ENCODE measurements at places on chromosomes 5 and 9.

DNA sequence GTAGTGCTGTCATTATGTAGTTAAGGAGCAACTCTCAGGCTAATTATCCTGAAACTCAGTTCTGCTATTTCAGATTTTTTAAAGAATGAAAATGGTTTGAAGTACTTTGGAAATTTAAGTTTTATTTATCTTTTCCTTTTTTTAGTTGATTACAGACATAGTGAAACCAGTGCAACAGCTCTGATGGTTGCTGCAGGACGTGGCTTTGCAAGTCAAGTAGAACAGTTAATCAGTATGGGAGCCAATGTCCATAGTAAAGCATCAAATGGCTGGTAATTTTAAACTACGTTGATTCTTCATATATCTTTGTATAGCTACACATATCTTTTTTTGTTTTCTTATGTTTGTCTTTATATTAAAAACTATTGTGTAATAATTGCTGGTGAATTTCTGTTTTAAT, 34.9 kb downstream of the YTHDC2 start:
- DNase-seq = no peak

- DNase-seq = no peak
These were observed 59.3 kb downstream of the PAX5 start for GRCh38 chr9:36974731-36975130.

GRCh38 chr5:23169660-23170416, 316.7 kb upstream of the CDH12 start:
- no peak for DNase-seq

- no peak for DNase-seq
These were observed 151.3 kb upstream of the IRX2 start for GRCh38 chr5:2902742-2903297.

- no peak for DNase-seq
These were observed at the start of gene LHFPL2 for GRCh38 chr5:78648359-78649210. Gene LHFPL2 (minus strand): TSS chr5:78648772. CDS start chr5:78510213, 138,559 bp downstream.

GRCh38 chr9:107653263-107653821, 163.8 kb upstream of the KLF4 start:
- DNase-seq = no peak

DNA sequence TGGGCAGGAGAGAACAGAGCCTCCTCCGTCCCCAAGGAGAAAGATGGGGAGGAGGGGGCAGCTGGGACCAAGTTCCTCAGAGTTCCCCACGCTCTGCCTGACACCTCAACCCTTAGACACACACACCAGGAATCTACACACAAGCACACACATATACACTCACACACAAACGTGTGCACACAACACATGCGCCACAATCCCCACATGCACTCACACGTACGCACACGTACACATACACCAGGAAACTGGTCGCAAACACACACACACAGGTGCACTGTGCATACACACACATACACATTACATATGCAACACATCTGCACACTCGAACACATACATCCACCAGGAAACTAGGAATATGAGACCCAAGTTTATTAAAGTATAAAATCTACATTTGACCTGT, 50.4 kb downstream of the ROR2 start:
- no peak for DNase-seq

DNA sequence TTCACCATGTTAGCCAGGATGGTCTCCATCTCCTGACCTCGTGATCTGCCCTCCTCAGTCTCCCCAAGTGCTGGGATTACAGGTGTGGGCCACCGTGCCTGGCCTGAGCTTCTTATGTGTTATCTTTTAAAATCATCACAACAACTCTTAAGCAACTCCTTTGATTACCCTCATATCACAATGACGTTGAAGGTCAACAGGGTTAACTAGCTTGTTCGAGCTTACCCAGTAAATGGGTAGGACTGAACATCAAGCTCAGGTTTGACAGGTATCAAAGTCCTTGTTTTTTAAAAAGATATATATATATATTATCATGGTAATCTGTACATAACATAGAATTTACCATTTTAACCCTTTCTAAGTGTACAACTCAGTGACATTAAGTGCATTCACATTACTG, 3.1 kb downstream of the GRXCR2 start:
- no peak for DNase-seq

GRCh38 chr9:26477963-26478362, 414.6 kb downstream of the CAAP1 start:
- DNase-seq = no peak

DNA sequence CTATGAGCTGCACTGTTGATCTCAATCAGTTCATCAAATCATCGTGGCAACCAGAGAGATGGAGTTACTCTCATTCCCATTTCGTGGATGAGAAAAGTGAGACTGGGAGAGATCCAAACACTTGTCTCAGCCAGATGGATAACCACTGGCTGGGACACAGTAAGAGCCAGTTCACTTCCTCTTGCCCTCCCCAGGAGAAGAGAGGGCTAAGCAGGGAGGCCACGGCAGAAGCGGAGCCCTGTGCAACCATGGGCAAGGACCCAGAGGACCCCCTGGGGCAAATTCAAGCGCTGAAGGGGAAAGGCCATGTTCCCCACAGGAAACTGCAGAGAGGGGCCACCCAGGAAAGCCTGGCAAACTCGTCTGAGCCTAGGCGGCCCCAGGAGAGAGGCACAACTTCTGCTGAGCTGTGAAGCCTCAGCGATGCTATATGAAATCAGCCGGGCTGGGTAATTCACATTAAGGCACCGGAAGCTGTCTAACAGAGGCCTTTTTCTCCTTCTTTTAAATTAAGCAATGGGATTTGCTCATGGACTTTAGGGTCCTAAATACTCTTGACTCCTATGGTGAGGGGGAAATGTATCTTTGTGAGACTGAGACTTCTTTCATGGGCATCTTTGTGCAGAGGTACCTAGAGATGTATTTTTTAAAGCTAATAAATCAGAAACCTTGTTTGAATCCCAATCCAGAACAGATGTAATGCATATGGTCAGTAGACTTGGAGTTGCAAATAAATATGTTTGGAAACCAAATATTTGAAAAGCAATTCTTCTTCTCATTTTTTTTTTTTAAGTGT, 137.1 kb upstream of the SMIM23 start:
- no peak for DNase-seq

DNA sequence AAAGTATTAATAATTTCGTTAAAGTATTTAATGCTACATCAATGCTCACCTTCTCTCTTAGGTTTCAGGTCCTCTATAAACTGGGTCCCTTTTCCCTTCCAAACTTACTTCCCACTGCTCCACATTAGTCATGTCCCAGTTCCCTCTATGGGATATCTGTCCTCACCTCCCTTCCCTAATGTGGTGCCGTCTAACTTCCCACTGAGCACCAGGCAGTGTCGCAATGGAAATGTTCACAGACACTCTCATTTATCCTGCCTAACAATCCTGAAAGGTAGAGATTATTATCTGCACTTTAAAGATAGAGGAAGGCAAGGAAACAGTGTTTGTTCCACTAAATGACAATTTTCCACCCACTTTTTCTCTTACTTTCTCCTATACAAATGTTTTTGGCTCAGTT, 329.7 kb downstream of the CWC27 start:
- DNase-seq = no peak

DNA sequence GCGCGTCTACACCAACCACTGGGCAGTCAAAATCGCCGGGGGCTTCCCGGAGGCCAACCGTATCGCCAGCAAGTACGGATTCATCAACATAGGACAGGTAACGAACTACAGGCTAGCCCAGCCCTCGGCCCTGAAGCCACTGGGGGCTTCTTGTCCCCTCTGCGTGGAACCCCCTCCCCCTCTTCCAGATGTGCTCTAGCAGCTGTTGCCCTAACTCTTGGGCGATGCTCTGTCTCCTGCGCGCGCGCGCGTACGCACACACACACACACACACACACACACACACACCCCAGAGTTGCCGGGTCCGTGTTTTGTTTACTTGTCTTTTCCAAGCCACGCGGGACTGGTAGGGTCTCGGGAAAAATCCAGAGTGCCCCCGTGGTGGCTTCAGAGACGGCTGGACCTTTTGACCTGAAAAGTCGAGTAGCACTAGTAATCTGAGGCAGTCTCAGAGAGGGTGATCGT, 836 bp downstream of the PCSK5 start:
- DNase-seq = peak; percentile 11

DNA sequence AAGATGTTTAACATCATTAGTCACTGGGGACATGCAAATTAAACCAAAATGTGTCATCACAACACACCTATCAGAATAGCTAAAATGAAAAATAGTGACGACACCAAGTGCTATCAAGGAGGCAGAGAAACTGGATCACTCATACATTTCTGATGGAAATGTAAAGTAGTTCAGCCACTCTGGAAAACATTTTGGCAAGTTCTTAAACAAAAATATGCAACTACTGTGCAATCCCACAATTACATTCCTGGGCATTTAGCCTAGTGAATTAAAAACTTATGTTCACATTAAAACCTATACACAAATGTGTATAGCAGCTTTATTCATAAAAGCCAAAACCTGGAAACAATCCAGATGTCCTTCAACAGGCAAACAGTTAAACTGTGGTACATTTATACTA, 53.1 kb downstream of the SVEP1 start:
- no peak for DNase-seq

DNA sequence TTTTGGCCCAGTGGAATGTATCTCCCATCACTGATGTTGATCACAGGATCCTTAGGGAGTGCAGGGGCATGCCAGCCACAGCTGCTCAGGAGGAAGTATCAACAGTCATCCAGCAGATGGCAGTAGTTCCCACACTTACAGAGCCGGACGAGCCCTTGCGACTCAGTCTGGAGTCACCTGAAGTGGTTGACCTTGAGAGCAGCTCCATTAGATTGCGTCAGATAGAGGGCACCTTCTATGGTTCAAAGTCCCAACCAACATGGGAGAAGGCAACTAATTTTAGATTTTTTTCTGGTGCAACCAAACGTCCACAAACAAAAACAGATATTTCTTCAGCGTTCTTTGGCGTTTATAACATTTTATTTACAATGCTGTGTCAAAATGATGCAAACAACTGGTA, 124.5 kb downstream of the EGFLAM start:
- peak; percentile 7 for DNase-seq

DNA sequence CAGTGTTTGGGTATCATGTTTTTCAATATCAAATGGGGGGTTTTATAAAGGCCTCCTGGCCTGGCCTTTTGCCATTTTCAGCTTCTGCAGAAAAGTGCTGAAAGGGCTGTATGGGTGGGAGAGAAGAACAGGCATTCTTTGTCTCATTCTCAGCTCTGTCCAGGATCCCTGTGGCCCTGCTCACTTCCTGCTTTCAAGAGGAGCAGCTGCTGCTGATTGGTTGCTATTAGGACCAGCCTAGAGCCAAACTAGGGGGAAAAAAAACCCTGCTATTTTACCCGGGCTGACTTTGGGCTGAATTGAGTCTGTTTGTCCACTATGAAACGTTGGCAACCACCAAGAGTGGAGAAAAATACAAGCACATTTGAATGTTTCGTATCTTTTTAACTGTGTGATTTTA, 117.1 kb downstream of the CMYA5 start:
- no peak for DNase-seq

- no peak for DNase-seq
These were observed 360.8 kb downstream of the NTRK2 start for GRCh38 chr9:85030316-85030715.

- no peak for DNase-seq
These were observed 132.8 kb upstream of the RUSC2 start for GRCh38 chr9:35357116-35357515.

- no peak for DNase-seq
These were observed 1.1 kb downstream of the POLR1E start for GRCh38 chr9:37486616-37487548.

DNA sequence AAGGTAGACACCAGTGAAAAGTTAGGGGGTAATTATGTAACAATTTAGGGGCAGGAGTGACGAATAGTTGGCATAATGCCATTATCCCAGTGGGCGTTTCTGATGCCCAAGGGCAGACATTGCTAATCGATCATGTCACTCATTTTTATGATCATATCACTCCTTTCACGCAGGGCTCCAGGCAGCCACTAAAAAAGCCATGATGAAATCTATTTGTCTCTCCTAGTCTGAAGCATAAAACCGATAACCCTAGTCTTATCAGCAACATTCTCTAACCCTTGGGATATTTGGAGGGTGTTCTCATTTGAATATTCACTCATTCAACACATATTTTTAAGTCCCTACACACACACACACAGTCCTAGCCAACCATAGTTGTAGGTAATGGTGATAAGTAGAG, 114.9 kb downstream of the NMUR2 start:
- DNase-seq = no peak

DNA sequence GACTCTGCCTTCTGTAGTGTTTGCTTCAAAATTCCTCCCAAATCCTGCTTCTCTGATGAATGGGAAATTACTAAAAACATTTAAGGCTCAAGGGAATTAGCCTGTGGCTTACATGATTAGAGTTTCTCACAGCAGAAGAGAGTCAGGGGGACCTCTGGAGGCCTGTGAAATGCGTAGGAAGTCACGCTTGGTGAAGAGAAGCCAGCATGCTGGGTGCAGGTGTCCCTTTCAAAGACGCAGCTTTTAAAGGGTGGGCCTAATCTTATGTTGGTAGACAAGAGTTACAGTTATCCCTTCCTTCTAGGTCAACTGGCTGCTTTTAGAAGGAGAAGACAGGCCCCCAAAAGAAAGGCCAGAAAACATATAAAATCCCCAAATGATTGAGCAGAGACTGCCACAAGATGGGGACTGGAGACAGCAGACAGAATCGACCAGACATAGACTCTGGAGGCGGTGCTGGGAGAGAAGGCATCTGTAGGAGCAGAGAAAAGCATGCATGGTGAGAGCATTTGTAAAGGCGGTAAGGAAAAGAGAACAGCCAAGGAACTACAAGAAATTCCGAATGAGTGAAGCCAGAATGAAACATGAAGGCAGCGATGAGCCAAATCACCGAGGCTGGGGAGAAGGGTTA, 42.3 kb downstream of the B4GALT1 start:
- DNase-seq = no peak

DNA sequence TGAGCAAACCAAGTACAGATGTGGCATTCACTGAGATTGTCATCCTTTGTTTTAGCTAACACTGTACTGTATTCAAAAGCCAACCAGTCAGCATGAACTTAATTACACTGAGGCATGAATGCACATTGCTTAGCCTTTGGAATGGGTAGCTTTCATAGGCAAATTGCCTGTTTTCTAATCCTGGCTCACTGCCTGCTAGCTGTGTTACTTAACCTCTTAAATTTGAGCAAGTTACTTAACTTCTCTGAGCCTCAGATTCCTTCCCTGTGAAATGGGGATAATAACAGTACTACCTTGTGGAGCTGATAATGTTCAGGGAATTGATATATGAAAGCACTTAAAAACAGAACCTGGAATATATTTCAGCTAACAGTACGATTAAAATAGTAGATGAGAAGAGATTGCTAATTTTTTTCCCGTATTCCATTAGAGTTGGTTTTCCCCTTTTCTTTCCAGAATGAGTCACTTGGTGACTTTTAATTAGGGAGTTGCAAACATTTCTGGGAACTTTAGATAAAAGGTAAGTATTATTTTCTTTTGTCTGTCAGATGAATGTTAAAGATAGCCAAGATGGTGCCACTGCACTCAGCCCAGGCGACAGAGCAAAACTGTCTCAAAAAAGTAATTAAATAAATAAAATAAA, 43.9 kb downstream of the ARRDC3 start:
- DNase-seq = no peak

DNA sequence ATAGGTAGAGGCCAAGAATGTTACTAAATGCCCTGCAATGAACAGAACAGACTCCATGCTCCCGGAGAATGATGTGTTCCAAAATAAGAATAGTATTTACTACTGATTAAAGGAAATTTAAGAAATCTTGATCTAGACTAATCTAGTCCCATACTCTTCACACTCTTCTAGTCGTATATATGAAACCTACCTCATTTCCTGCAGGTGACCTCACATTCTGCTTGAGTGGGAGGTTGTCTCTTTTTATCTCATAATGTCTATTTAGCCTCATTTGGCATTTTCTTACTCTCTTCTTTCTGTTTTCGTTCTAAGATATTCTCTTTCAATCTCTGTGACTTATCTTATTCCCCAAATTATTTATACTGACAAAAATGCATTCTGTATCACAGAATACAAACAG, 9.2 kb upstream of the SHOC1 start:
- no peak for DNase-seq

- DNase-seq = no peak
These were observed 131.6 kb upstream of the NIPBL start for GRCh38 chr5:36744773-36745589.

Measured in stimulated activated CD4-positive, alpha-beta T cell treated with anti-CD3 and anti-CD28 coated beads, Interleukin-15, amount 100 ng/mL, for 1 hour (primary cell).